ENCODE measurements at places on chromosomes 2 and 18.

DNA sequence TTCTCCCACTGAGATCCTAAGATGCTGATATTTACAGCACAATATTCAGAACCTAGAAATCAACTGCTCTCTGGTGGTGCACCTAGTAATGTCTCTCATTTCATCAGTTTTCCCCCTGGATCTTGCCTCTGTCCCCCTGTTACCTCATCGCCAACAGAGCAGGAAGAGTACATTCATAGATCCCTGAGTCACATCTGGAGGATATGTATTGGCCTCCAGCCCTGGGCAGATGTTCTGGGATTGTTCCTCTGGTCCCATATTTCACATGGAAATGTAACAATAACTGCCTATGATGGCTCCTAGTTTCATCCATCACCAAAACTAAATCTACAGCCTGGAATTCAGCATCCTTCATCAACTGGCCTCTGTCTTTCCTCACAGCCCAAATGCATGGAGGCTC, 278.8 kb upstream of the SLC14A2 start:
- DNase-seq = no peak

GRCh38 chr2:229849073-229849472, 72.7 kb downstream of the TRIP12 start:
- no peak for DNase-seq

GRCh38 chr2:235623111-235623510, 129.3 kb downstream of the AGAP1 start:
- no peak for DNase-seq

- DNase-seq = no peak
These were observed 70.2 kb downstream of the EPHA4 start for GRCh38 chr2:221501883-221502269.

GRCh38 chr2:133143645-133144044, 424.6 kb downstream of the NCKAP5 start:
- peak; percentile 18 for DNase-seq

- DNase-seq = no peak
These were observed 17.2 kb upstream of the RPRM start for GRCh38 chr2:153495725-153496124.

DNA sequence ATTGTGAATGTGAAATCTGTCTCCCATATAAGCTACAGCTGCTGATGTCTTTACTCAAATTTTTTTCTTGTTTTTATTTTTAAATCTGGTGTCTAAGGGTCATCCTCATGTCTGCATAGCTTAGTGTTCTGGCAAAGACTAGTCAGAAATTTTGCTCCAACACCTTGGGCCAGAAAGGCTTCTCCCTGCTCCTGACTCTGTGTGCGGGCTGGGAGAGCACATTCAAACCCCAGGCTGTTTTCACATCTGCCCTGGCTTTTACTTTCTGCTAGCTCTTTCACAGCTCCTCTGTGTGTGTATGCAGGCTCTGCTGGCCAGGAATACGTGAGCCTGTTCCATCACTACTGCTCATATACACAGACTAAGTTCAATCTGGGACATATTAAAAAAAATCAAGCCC, 102.9 kb upstream of the RIOK3 start:
- DNase-seq = no peak

DNA sequence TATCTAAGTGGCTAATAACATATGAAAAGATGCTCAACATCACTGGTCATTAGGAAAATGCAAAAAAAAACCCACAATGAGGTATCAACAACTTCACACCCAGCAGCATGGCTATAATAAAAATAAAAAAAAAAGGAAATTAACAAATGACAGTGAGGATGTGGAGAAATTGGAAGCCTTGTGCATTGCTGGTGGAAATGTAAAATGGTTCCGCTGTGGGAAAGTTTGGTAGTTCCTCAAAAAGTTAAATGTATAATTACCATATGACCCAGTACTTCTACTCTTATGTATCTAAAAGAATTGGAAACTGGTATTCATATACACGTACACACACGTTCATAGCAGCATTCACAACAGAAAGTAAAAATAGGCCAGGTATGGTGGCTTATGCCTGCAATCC, 15.5 kb upstream of the CACNB4 start:
- DNase-seq = no peak

DNA sequence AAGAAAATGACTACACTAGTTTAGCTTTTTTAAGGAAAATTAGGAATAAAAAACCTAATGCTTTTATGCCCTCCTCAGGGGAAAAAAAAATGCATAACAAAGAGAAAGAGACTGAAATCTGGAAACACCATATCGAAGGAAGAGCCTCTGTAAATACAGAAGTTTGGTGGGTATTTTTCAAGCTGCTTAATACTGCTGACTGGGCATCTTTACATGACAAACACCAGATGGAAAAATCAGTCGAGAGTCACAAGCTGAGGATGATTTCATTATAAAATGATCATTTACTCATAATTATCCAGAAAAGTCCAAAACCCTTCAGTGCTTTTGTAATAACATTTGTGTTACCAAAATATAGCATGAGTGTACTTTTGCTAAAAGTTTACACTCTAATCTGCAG, 1600.7 kb upstream of the ACVR2A start:
- no peak for DNase-seq

- DNase-seq = no peak
These were observed 21.9 kb downstream of the METTL8 start for GRCh38 chr2:171411791-171412483.

GRCh38 chr18:6022074-6022444, 126.7 kb upstream of the TMEM200C start:
- no peak for DNase-seq

GRCh38 chr2:11830708-11831301, 84.4 kb downstream of the LPIN1 start:
- DNase-seq = no peak

DNA sequence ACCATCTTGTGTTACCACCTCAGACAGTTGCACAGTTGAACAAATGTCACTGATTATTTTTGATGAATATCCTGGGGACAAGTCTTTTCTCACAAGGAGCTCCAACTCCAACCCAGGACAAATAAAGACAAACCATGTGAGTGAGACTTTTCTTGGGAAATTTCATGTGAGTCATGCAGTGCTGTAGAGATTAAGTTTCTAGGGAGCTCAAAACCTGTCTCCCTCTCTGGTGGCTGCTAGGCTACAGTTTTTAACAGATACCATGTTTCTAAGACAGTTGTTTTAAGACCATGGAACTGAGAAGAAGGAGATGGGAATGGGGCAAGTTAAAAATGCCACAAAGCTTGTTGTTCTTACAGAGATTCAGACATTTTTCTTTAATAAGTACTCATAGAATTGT, 255.5 kb downstream of the RIT2 start:
- DNase-seq = no peak

- DNase-seq = peak; percentile 9
These were observed 779.2 kb downstream of the CNTNAP5 start for GRCh38 chr2:124804014-124804940.

- no peak for DNase-seq
These were observed 61.3 kb downstream of the ACAA2 start for GRCh38 chr18:49752095-49752457.

DNA sequence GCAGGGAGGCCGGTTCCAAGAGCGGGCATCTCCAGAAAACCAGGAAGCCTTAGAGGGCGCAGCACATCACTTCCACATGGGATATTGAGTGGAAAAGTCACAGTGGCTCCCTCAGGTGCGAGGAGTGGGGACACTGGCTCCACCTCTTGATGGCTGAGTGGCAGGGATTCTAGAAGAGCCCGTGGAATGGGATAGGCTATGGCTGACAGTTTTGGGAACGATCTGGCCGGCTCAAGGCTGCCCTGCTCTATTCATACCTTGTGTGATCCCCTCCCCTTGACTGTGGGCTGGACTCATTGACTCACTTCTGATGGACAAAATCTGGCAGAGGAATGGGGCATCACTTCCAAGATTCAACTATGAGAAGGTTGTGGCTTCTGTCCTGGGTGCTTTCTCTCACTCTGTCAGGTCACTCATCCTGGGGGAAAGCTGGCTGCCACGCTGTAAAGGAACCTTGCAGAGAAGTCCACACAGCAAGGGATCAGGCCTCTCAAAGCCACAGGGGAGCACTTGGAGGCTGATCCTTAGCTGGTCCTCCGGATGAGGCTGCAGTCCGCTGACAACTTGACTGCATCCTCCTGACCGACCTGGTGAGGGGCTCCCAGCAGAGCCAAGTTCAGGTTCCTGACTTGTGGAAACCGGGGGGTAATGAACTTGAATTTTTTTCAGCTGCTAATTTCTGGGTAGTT, 46.7 kb upstream of the HS6ST1 start:
- DNase-seq = no peak

GRCh38 chr18:8807488-8807805, 102.1 kb downstream of the MTCL1 start:
- no peak for DNase-seq

DNA sequence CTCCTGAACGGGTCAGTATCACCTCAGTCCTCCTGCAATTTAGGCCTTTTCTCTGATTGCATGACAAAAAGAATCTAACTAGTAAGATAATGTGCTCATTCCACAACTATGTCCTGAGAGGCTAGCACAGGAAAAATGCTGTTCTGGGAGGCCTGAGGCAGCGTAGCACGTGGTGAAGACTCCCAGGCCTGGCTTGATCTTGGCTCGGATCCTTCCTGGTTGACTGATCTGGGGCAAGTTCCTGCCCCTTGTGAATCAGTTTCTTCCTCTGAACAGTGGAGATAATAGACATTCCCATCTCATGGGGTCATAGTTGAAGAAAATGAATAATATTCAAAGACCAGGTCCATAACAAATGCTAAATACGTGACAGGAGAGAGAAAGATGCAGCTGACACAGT, 12.3 kb downstream of the FBLN7 start:
- no peak for DNase-seq

DNA sequence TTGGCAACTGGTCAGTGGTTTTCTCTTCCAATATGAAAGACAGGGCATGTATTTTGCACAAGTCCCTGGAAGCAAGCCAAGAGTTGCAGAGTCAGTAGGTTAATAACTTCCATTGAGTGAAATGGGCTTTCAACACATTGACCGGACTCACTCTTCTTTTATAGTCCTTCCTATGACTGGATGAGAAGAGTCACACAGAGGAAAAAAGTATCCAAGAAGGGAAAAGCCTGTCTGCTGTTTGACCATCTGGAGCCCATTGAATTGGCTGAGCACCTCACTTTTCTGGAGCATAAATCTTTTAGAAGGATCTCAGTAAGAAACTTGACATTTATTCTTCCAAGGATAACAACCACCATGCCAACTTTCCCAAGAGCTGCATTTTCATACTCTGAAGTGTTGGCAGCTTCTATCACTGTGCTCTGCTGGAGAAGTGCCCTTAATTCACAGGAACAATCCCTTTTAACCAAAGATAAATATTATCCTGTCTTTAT, 45.4 kb downstream of the RASGRP3 start:
- no peak for DNase-seq

DNA sequence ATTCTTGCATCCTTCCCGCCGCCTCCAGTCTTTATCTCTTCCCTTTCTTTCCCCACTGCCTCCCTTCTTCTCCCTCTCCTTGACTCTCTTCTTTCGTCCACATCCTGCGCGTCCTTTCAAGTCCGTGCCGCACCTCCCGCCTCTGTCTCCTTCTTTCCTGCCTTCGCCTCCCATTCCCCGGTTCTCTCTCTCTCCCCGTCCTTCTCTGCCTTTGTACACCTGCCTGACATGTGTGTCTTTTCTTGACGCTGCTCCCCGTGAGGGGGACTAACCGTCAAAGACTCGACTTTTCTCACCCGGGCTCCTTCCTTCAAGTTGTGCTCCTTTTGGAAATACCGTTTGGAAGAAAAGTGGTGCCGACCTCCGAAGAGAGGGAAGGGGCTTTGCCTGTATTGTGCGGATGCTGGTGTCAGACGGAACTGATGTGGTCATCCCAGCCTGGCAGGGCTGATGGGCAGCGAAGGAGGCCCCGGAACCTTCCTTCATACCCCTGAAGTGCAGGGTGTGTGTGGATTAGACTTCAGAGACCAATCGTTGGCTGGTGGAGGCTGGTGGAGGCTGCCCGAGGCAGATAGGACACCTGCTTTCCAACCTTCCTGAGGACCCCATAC, 879 bp downstream of the TMEM178A start:
- DNase-seq = peak; percentile 35

DNA sequence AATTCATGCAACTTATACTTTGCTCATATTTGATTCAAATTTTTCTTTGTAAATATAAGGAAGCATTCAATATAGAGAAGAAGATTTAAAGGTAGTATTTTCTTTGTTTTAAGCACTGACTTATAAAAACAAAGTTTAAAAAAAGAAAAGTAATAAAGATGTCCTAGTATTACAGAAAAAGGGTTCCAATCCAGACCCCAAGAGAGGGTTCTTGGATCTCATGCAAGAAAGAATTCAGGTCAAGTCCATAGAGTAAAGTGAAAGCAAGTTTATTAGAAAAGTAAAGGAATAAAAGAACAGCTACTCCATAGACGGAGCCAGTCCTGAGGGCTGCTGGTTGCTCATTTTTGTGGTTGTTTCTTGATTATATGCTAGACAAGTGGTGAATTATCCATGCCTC, 267.9 kb downstream of the CTNNA2 start:
- DNase-seq = no peak
